ENCODE measurements at places on chromosomes 16 and 17.

DNA sequence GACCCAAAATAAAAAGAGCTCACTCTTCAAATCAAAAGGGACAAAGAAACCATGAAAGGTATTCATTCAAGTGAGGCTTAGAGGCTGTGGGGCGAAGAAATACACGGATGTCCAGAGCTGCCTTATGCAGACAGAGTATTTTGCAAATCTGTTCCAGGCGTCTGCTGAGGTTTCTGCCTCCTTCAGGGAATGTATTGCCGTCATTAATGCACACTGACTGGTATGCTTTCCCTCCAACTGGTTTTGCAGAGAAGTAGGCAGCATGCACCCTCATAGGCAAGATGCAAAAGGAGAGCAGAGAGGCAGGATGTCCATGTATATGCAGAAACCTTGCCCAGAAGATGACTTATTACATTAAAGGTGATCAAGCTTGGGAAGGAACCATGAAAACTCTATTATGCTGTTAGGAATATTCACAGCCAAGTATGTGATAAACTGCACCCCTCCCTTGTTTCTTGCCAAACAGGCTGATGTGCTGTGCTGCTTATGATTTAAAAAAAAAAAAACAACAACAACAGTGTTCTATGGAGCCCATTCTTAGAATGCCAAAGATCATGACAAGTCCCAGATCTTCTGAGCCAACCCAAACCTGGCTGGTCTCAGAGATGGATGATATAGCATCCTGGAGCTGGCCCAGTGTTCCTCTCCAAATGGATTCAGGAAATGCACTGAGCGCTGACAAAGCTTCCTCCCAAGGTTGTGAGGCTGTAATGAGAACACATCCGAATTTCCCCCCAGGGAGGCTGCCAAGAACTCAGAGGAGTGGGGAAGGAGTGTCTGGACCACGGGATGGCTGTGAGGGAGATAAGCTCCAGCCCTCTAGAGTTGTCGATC lies 77.6 kb upstream of the HLF start:
- DNase-seq: no peak

DNA sequence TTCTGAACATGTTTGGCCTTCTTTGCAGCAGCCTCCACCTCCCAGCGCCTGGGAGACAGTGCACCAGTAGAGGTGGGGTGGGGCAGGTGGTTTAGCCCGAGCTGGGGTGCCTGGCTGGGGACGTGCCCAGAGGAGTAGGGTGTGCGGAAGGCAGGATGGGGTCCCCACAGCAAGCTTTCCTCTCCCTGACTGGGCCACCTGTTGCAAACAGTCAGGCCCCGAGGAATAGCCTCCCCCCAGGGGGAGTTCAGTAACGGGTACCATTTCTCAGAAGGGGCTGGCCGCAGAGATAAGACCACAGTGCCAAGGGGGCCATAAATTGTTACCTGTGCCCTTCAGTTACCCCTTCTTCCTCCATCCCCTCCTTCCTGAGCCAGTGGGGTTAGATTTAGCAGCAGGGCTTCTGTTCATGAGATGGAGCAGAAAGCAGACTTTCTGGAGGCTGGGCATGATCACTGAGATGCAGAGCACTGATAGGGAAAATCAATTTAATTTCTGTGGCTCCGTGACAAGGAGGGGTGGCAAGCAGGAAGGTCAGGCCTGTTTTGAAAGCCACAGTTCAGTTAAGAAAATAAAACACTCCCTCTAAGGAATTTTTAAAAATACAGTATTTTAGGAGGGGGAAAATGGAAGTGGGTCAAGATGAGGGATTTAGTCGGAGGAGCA lies 181.9 kb downstream of the MSI2 start:
- DNase-seq: no peak

- no peak for DNase-seq
Observed at GRCh38 chr16:47320546-47321310, 140.1 kb downstream of the ITFG1 start.

DNA sequence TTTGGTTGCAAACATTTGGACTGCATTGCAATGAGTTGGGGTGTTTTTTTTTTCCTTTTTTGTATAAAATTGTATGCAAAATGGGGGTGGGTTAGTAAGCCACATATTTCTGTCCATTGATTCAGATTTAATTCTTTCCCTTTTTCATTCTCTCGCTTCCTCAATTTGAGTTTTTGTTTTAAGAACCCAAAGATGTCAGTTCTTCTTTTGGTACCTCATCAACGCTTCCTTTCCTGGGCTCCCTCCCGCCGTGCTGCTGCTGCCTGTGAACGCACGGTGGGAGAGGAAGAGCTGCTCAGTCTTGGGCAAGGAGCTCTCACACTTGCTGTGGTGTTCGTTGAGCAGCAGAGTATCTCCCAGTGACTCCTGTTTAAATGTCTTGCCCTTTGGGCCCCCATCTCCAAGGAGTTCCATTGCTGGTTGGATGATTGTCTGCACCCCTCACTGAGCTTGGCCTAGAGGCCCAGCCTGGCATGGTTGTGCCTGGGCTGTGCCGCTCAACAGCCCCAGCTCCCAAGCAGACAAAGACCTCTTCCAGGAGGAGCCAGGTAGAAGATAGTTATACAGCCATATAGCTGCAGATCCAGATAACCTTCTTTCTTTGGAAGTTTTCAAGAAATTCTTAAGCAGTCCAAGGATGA lies 13.6 kb downstream of the UBFD1 start:
- DNase-seq: no peak

DNA sequence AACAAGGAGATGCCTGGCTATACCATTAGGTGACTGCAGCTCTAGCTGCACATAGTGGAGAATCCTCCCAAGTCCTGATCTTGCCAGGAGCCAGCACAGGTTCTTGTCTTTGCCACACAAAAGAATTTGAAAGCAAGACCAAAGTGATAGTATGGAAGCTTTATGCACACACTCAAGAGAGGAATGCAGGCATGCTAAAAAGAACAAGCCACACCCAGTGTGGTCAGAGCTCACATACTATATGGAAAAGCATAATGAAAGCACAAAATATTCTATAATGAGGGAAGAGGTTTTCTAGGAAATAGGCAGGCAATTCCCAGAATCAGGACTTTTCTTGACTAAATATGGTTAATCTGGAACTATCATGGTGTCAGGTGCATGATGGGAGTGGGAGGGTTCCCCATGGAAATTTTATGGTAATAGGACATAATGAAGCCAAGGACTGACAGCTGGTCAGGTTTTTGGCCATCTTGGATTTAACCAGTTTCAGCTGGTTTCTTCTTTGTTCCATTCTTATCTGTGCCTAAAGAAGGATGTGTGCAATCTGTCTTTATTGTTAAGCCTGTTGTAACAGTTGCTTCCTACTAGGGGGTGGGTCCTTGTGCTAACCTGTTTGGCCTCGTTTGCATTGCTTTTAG lies 171.6 kb downstream of the ZNF18 start:
- DNase-seq: no peak

GRCh38 chr17:8189041-8189710 lies 804 bp downstream of the BORCS6 start:
- peak; percentile 34 for DNase-seq

DNA sequence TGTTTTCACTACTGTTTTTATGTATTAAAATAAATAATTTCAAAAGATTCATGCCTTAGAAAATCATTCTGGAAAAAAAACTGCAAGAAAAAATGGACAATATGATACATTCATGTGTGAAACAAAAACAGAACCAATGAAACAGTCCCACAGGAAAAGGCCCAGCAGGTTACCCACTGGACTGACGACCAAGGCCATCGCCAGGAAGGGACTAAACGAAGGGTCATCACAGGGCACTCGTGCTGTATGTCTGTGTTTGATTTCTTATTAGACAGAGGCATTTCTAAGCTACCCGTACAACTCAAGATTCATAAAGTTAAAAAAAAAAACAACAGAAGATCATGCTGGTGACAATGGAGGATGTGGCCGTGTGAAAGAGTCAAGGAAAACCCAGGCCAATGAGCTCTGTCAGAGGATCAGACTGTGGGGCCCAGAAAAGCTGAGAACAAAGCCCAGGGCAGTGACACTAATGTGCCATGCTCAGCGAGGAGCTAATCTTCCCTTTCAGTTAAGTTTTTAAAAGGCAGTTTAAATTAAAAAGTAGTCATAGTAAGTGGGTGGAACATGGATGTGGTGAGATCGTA lies 31.8 kb downstream of the NSMCE1 start:
- DNase-seq: no peak

DNA sequence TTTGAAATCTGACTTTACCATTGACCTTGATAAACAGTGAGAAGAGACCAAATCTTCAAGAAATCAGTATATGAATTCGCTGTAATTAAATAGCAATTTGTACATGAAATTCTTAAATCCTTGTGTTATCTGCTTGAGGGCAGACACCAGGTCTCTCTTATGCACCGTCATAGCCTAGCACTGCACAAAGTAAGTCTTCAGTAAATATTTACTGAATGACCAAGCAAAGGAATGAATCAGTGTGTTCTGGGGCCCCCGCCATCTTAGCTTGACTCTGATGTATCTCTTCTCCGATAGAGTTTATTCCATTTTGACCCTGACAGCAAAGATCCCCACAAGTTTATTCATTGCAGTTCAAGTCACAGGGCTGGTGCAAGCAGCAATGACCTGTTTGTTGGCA lies 328.0 kb downstream of the TMEM114 start:
- DNase-seq: no peak

GRCh38 chr17:80246726-80247125 lies 13.9 kb upstream of the RNF213 start:
- DNase-seq: no peak

DNA sequence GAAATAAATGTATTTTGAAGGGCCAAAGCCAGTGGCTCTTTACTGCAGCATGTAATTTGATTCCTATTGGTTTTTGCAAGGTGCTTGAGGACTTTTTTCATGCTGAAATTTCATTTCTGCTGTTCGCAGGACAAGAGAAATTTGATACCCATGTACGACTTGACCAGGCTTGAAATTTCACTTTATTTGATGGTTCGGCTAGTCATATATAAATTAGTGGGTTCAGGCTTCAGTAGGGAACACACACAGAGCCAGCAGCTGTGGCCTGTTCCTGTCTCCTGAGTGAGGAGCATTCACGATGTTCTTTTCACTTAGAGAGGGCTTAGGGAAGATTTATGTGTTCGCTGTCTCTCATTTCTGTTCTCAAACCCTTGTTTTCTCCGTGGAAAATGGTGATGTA lies 258.4 kb upstream of the CACNG5 start:
- no peak for DNase-seq

DNA sequence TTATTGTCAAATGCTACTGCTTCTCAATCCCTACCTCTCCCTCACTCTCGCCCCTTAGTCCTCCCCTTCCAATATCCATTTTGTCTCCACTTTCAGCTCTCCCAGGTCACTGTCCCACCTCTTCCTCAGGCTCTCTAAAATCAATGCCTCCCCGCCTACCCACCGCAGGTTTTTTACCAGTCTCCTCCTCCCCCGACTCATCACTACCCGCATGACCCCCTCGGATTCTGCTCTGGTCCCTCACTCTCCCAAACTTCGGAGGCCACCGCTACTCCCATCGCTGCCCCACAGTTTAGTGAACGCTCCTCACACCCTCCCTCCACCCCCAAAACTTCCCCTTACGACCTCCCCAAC lies 513 bp downstream of the CRLF3 start:
- peak; percentile 65 for DNase-seq

- DNase-seq: peak; percentile 30
Observed at GRCh38 chr17:73546770-73547536, 97.3 kb downstream of the SDK2 start.

- no peak for DNase-seq
Observed at GRCh38 chr16:53872248-53873221, 168.6 kb downstream of the FTO start.

DNA sequence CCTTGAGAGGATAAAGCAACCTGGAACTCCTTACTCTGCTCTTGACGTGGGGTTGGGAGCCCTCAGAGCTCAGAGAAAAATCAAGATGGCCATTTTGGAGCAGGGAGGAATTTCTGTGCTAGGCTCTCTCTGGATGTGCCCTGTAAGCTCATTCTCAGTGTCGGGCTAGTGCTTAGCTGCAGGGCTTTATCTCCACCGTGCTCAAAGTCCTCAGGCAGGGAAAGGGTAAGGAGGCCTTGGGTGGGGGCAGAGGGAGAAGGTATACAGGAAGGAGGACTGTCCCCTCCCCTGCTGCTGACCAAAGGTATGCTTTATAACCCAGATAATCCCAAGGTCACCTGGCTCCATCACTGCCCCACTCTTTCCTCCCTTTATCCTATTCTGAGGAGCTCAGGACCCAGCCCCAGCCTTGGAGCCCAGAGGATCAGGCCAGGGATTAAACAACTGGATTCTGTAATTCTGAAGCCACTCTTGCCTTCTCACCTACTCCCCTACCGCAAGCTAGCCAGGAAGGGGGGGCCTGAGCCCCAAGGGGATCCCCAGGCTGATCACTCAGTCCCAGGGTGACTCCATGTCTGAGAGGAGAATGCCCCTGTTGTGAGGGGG lies 1.1 kb downstream of the DHRS11 start:
- no peak for DNase-seq

DNA sequence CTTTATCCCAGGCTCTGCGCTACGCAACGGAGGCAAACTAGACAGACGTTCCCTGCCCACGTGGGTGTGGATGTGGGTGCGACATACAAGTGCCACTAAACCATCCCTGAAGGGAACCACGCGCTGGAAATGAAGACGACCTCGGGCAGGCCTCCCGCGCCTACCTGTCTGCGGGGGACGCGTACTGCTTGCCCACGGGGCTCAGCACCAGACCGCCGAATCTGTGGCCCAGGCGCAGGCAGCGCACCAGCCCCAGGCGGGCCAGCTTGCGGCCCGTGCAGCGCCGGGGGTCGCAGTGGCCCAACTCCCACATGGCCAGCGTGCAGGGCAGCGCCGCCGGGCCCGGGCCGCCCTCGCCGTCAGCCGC lies 480 bp downstream of the TSR3 start:
- no peak for DNase-seq

DNA sequence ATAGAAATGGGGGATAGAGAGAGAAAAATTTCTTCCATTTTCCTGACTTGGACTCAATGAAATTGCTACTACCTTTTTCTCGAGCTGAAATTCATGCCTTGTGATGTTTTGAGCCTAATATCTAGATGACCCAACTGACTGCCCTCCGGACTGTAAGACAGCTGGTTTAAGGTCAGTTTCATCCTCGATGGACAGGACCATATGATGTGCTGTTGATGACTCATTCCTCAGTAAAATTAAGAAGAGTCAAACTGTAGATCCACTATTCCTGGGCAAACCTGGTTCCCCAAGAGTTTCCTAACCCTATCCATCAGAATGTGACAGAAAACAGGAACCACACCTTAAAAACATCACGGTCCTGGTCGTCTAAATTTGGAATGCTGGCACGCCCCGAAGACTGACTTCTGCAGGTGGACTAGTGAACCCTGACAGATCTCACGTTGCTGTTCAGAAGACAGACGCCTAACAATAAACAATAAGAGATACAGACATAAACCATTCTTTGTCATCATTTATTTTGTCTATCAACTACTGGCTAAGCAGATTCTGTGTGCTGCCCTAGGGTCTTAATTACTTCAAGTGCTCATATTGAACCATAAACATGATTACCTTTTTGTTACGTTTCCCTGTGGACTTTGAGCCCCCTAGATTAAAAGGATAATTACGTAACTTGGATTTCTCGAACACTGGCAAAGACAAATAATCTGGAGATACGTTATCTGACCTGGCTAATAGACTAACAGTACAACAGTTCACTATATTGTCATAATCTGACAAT lies 45.1 kb upstream of the NOS2 start:
- no peak for DNase-seq

- no peak for DNase-seq
Observed at GRCh38 chr16:11677451-11677951, 9.2 kb downstream of the SNN start.
